ENCODE measurements at places on chromosomes 2 and 18. TPM values are rescaled to one million over a fixed set of nuclear protein-coding genes. Genes with fewer than 3 reads are reported as not detected.

GRCh38 chr2:8256905-8257304 is 425.0 kb upstream of the ID2 start:
- no peaks in the 10 kb centered on the region for H3K27me3 ChIP-seq
- no peak overlapping the region for H3K27ac ChIP-seq
- no peaks in the 10 kb centered on the region for H3K4me1 ChIP-seq

The KCNG2 gene
- 0.34 TPM for total RNA-seq

GRCh38 chr18:76414936-76415621 is 80.0 kb downstream of the ZNF516 start:
- H3K27me3 ChIP-seq, result no peaks in the 10 kb centered on the region
- H3K36me3 ChIP-seq, result no peaks in the 10 kb centered on the region
- H3K4me3 ChIP-seq, result no peak overlapping the region
- no peak for DNase-seq
- peaks cover 61% of the 10 kb centered on the region for H3K4me1 ChIP-seq

GRCh38 chr2:62475172-62476011 is 30.6 kb downstream of the TMEM17 start:
- H3K36me3 ChIP-seq, result no peaks in the 10 kb centered on the region
- no peak overlapping the region for H3K4me3 ChIP-seq
- no peak for DNase-seq
- no peak overlapping the region for H3K27ac ChIP-seq
- no peaks in the 10 kb centered on the region for H3K4me1 ChIP-seq

- no peaks in the 10 kb centered on the region for H3K36me3 ChIP-seq
- H3K27me3 ChIP-seq, result no peaks in the 10 kb centered on the region
- no peak overlapping the region for H3K4me3 ChIP-seq
- H3K4me1 ChIP-seq, result no peaks in the 10 kb centered on the region
- no peak overlapping the region for H3K27ac ChIP-seq
These were observed 217.7 kb downstream of the MBD5 start for GRCh38 chr2:148238561-148238960.

DNA sequence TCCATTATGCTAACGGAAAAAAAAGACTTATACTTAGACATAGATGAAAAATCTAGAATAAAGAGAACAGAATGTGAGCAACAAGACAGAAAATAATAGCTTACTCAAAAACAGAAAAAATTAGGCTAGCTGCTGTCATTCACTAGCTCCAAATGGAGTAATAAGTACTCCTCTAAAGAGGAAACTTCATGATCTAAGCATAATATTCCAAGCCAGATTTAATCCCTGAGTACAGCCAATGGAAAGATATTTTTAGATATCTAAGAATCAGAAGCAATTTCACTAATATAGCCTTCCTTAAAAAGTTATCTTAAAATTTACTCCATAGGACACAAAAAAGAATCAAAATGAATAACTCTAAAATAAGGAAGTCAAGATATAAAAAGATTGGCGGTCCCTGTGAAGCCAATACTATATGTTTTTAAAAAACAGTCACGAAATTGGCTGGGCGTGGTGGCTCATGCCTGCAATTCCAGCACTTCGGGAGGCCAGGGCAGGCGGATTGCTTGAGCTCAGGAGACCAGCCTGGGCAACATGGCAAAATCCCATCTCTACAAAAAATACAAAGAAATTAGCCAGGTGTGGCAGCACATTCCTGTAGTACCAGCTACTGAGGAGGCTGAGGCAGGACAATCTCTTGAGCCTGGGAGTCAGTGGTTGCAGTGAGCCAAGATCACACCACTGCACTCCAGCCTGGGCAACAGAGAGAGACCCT is 123.2 kb upstream of the BCL2L11 start:
- H3K4me3 ChIP-seq, result no peak overlapping the region
- no peak overlapping the region for H3K27ac ChIP-seq
- H3K27me3 ChIP-seq, result peaks cover 3% of the 10 kb centered on the region
- no peaks in the 10 kb centered on the region for H3K36me3 ChIP-seq

The MAL gene
- total RNA-seq, result 0.69 TPM

- H3K27ac ChIP-seq, result peak overlapping the region; percentile 95
- no peak overlapping the region for H3K4me3 ChIP-seq
- H3K4me1 ChIP-seq, result peaks cover 20% of the 10 kb centered on the region
- DNase-seq, result peak; percentile 96
- no peaks in the 10 kb centered on the region for H3K36me3 ChIP-seq
- H3K27me3 ChIP-seq, result no peaks in the 10 kb centered on the region
These were observed 265.7 kb downstream of the TCF4 start for GRCh38 chr18:55322178-55322735.

- no peaks in the 10 kb centered on the region for H3K4me1 ChIP-seq
- no peak overlapping the region for H3K4me3 ChIP-seq
- peaks cover 1% of the 10 kb centered on the region for H3K36me3 ChIP-seq
These were observed 40.8 kb downstream of the NBAS start for GRCh38 chr2:15520346-15520745.

The AFF3 gene
- 1.9 TPM for total RNA-seq

GRCh38 chr2:213046431-213046830 is 105.0 kb downstream of the IKZF2 start:
- H3K27ac ChIP-seq, result no peak overlapping the region
- H3K36me3 ChIP-seq, result no peaks in the 10 kb centered on the region
- H3K27me3 ChIP-seq, result no peaks in the 10 kb centered on the region
- H3K4me3 ChIP-seq, result no peak overlapping the region

DNA sequence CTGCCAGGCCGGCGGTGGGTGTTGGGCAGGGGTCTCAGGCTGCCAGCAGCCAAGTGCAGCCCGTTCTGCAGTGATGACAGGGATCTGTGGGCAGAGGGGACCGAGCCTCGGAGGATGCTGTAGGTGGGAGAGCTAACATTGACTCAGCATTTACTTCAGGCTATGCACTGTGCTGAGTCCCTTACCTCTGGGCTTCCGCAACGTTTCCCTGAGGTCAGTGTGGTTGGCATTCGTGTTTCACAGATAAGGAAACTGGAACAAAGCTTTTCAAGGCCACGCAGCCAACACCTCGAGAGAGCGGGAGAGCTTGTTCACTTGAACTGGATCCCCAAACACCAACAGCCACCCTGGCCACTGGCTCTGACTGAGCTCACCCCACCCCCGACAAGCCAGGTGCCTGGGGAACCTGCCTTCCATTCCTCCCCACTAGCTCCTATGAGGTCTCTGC is 839 bp upstream of the GPR148 start:
- H3K4me1 ChIP-seq, result peaks cover 12% of the 10 kb centered on the region
- DNase-seq, result peak; percentile 23
- H3K4me3 ChIP-seq, result peak overlapping the region; percentile 61
- no peak overlapping the region for H3K27ac ChIP-seq

The ANKRD30BL gene
- not detected for total RNA-seq

DNA sequence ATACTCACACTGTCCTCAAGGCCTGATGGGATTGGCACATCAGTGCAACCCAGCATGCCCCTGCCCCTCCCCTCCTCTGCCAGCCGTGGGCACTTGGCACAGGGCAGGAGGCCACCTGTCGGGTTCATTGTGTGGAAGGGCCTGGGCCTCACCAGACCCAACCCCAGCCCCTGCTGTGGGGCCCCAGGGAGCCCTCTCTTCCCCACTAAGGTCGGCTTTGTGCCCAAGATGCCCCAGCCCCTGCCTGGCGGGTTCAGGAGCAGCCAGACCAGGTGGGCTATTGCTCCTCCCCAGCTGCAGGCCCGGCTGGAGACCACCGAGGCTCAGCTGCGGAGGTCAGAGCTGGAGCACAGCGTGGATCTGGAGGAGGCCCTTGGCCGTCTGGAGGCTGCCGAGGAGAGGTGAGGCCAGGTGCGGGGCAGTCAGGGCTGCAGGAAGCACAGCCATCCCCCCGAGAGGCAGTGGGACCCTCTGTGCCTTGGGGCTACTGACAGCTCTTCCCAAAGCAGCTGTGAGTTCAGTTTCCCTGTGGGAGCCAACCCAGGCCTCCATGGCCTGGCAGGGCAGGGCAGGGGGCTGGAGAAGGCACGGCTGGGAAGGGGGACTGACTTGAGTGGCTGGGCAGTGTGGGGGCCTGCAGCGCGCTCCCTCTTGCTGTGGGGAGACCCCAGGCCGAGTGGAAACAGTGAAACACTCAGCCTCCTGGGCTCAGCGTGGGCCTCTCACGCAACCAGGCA is 16.3 kb downstream of the CROCC2 start:
- peak; percentile 11 for DNase-seq
- H3K36me3 ChIP-seq, result no peaks in the 10 kb centered on the region
- H3K4me3 ChIP-seq, result no peak overlapping the region
- no peaks in the 10 kb centered on the region for H3K27me3 ChIP-seq
- peaks cover 3% of the 10 kb centered on the region for H3K4me1 ChIP-seq
- no peak overlapping the region for H3K27ac ChIP-seq

- peak overlapping the region; percentile 100 for H3K27ac ChIP-seq
- H3K4me3 ChIP-seq, result no peak overlapping the region
- no peaks in the 10 kb centered on the region for H3K27me3 ChIP-seq
- H3K4me1 ChIP-seq, result peaks cover 31% of the 10 kb centered on the region
These were observed 2.2 kb downstream of the TMEM18 start for GRCh38 chr2:675051-675450.

The RGPD4 gene
- not detected for total RNA-seq

The RAB6C gene
- 0.28 TPM for total RNA-seq

- DNase-seq, result no peak
- H3K4me1 ChIP-seq, result no peaks in the 10 kb centered on the region
- no peaks in the 10 kb centered on the region for H3K27me3 ChIP-seq
- no peak overlapping the region for H3K4me3 ChIP-seq
- H3K27ac ChIP-seq, result no peak overlapping the region
These were observed 55.5 kb downstream of the INHBB start for GRCh38 chr2:120401275-120402066.

DNA sequence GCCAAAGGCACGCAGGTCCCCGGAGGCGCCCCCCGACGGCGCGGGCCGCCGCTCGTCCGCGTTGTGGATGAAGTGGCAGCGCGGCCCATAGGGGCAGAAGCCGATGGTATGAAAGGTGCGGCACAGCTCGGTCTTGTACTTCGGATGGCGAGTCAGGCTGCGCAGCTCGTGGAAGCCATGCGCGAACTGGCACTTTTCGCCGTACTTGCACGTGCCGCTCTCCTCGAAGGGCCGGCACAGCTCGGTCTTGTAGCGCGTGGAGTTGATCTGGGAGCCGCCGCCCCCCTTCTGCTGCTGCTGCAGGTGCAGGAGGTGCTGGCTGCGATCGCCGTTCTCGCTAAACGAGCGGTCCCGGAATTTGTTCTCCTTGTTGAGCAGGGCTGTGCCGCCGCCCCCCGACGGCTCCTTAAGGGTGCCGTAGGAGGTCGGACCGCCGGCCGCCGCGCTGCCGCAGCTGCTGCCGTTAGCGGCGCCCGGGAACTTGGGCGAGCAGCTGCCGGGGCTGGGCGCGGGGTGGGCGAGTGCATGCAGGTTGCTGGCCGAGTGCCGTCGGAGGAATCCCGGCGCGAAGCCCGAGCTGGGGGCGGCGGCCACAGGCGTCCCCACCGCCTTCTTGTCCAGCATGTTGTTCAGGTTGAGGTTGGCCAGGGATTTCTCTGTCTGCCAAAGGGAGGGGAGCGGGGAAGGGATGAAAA is 1.2 kb downstream of the ZFP36L2 start:
- peak overlapping the region; percentile 100 for H3K27ac ChIP-seq
- peak overlapping the region; percentile 89 for H3K4me3 ChIP-seq
- H3K27me3 ChIP-seq, result no peaks in the 10 kb centered on the region
- peaks cover 39% of the 10 kb centered on the region for H3K36me3 ChIP-seq
- peak; percentile 66 for DNase-seq

GRCh38 chr2:164891460-164891859 is 49.8 kb upstream of the COBLL1 start:
- H3K4me1 ChIP-seq, result peaks cover 35% of the 10 kb centered on the region
- no peak overlapping the region for H3K4me3 ChIP-seq
- H3K27ac ChIP-seq, result peak overlapping the region; percentile 15
- H3K27me3 ChIP-seq, result no peaks in the 10 kb centered on the region

The AQP12A gene
- not detected for total RNA-seq

DNA sequence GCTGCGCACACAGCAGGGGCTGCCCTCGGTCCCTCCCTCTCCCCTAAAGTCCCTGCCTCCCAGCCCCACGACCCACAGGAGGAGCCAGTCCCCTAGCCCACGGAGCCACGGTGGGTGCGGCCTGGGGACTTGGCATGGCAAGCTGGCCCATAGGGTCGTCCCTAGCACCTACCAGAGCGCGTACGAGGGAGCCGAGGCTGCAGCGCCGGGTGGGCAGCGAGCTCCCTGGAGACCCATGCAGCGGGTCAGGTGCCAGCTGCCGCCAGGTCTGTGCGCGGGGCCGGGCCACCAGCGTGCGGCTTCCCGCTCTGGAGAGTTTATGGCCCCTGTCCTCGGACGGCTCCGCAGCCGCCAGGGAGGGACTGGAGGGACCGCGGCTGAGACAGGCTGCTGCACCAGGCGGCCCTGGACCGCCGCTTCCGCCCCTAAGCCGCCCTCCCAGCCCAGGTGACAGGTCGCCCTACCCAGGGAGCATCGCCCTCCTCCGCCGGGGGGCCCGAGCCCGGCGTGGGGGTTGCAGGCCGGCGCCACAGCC is 273.6 kb downstream of the CCDC74A start:
- H3K4me1 ChIP-seq, result peaks cover 3% of the 10 kb centered on the region
- no peak overlapping the region for H3K27ac ChIP-seq
- DNase-seq, result no peak
- no peak overlapping the region for H3K4me3 ChIP-seq
- no peaks in the 10 kb centered on the region for H3K27me3 ChIP-seq
- no peaks in the 10 kb centered on the region for H3K36me3 ChIP-seq

DNA sequence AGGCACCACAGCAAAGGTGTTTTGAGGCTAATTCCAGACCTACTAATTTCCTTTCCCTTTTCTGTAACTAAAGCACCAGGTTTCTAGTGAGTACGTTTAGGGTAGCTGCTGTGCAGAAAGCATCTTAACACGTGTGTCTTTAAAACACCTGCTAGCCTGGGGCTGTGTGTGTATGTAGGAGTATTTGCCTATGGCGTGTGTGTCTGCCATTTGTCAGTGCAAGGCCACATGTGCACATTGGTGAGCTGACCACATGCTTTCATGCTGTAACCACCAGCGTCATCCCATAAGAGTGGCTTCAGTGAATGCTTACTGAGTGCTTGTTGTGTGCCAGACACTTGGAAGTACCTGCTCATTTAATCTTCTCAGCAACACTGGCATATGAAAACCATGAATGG is 241.6 kb downstream of the SEPTIN10 start:
- H3K27me3 ChIP-seq, result no peaks in the 10 kb centered on the region
- no peaks in the 10 kb centered on the region for H3K4me1 ChIP-seq
- H3K36me3 ChIP-seq, result no peaks in the 10 kb centered on the region
- no peak for DNase-seq

The RAB17 gene
- 11.9 TPM for total RNA-seq

The RESP18 gene
- not detected for total RNA-seq

The CD226 gene
- total RNA-seq, result 1.7 TPM
